ENCODE measurements at places on chromosomes 1 and 21.

DNA sequence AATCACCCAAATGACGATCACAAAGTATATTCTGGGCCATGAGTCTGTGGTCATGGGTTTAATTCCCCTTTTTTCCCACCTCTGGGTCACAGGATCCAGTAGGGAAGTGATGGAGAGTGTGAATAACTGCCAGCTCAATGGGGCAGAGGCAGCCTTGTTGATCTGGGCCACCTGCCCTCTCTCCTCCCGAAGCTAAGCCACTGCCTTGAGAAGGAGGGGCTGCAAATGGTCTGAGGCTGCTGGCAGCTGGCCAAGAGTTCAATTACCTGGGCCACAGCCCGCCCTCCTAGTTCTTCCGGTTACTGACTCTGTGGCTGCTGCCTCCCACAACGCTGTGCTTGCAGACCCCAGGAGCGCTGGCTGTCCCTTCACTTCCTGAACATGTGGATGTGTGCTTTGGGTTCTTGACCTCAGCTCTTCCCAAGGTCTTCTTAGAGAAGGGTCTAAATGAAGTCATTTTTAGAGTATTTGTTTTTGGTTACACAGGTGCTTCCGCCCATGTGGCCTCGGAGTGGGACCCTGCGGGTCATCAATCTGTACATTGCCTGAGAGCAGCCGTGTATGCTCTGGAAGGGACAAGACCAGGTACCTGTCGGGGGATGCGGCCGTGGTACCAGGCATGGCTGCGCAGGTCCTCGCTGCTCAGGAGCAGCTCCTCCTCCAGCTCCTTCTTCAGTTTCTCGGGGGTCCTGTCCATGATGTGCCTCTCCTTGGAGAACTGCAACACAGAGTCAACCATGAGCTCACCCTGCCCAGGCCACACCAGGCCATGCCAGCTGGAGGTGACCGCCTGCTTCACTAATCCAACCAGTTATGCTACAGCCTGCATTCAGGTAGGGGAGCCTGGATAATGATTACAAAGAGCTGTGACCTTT is 89.7 kb downstream of the BCAR3 start:
- peak; percentile 12 for DNase-seq

- no peak for DNase-seq
Measured at GRCh38 chr1:35894183-35894582, 11.2 kb downstream of the AGO1 start.

GRCh38 chr1:154970631-154971340 is at the start of gene SHC1:
Gene SHC1 (minus strand): TSS chr1:154970747. CDS start chr1:154970526, 221 bp downstream.
- DNase-seq: no peak

GRCh38 chr1:925561-926421 is 2.1 kb downstream of the SAMD11 start:
- DNase-seq: no peak

GRCh38 chr1:210237479-210237878 is 4.9 kb downstream of the SERTAD4 start:
- DNase-seq: no peak
